ENCODE measurements at places on chromosomes 2 and 18.
A peak's percentile ranks its signal among the peaks of the same experiment; 100 is the strongest.

DNA sequence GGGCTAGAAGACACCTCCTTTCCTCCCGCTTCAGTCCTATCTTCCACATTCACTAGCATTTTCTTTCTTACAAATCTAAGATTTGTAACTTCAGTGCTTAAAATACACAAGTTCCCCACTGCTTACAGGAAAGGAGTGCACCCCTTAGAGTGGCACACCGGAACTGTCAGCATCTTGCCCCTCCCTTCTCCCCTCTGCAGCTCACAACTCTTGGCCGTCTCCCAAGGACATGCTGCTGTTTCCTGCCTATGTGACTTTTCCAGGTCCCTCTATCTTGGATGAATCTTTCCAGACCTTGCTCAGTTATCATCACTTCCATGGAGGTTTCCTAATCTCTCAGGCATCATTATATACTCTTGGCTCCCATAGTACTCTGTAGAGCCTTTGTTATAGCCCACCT lies 334.8 kb downstream of the CELF4 start:
- no peak for DNase-seq

- DNase-seq, result no peak
These were observed 55.8 kb upstream of the REV1 start for GRCh38 chr2:99545604-99546003.

- no peak for DNase-seq
These were observed 18.8 kb upstream of the RPRD1A start for GRCh38 chr18:36086186-36086585.

GRCh38 chr18:13594551-13594950 lies 131.8 kb downstream of the FAM210A start:
- DNase-seq, result no peak

GRCh38 chr2:74756356-74756890 lies 77.5 kb upstream of the HK2 start:
- DNase-seq, result no peak

GRCh38 chr2:186693446-186693832 lies 421 bp upstream of the FAM171B start:
- DNase-seq, result no peak

DNA sequence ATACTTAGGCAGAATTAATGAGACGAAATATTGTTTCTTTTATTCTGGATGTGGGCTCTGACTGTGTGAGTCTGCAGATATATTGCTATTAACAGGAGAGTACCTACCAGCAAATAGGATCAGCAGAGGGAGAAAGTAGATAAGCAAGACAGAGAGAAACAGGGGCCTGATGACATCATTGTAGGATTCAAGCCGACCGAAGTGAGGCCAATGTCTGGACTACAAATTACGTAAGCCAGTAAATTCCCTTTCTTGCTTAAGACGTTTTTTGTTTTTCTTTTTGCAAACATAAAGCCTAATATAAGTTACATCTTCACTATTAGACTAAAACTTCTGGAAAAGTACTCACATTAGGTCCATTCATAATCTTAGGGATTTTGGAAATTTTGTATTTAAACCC lies 21.4 kb upstream of the PTPRM start:
- no peak for DNase-seq

GRCh38 chr18:74540652-74541421 lies 6.5 kb downstream of the CNDP1 start:
- DNase-seq, result no peak

GRCh38 chr18:13587001-13587400 lies 139.4 kb downstream of the FAM210A start:
- DNase-seq, result no peak

DNA sequence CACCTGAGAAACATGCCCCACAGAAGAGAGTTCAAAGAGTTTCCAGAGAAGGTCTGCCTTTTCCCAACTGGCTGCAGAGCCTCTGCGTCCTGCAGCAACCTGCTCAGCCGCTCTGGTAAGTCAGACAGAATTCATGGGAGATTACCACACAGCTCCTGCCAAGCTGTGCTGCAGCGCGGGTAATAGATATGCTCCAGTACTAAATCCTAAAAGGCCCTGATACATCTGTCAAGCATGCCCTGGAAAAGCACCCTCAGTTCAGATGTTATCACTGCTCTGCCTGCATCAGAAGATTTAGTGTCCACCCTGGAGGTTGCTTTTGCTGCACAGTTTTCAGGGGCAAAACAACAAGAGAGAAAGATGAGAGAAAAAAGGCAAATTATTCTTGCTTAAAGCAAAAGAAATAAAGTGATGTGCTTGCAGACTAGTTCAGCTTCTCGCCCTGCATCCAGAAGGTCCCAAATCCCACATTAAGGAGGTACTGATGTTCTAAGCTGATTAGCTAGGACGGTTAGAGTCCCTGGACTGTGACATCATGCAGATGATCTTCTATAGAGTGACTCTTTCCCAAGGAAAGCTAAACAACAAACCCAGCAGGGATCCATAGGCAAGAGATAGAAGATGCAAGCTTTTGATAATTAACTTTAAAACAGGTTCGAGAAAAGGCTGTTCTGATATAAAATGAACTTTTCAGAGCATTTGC lies 488.6 kb downstream of the BCL11A start:
- DNase-seq, result no peak

DNA sequence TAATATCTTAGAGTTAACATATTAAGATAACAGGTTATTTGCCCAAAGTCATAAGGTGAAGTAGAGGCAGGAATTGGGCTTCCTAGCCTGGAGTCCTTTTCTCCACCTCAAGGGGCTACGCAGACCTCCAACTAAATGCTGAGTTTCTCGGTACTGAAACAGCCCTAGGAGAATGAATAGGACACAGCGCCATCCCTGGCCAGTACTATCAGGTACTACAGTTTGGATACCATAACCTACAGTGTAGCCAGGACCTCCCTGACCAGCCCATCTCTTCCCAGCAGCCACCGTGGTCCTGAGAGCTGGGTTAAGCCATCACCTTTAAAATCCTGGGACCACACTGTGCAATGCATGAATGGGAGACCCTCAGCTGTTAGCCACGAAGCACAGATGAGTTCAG lies 15.7 kb downstream of the CASP8 start:
- no peak for DNase-seq

- DNase-seq, result no peak
These were observed 88.0 kb downstream of the C1D start for GRCh38 chr2:67974559-67975430.

DNA sequence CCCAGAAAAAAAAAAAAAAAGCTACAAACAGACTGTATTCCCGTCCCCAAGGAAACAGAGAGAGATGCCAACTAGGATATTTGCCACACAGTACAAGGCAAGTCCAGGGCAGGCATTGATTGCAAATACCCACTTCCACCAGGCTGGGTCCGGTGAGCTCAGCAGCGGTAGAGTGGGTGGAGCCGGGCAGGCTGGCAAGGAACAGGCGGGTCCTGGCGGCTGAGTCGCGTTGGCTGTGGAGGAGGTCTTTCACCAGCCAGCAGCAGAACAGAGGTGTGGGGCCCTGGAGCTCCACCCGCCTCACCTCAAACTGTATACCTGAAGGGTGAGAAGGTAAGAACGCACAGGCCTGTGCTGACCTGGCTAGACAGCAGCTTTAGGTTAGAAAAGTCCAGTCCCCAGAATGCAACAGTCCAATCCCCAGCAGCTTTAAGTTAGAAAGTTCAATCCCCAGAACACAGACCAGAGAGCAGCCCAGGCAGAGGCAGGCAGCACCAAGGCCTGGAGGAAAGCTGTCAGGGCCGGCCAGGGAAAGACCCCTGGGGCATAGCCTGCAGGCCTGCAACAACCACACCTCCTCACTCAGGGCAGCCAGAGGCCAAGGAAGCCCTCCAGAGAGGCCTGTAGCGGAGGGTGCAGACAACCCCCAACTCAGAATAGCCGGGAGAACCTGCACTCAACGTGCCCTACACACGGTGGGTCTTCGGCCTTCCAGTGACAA lies 21.9 kb upstream of the MTERF4 start:
- no peak for DNase-seq

DNA sequence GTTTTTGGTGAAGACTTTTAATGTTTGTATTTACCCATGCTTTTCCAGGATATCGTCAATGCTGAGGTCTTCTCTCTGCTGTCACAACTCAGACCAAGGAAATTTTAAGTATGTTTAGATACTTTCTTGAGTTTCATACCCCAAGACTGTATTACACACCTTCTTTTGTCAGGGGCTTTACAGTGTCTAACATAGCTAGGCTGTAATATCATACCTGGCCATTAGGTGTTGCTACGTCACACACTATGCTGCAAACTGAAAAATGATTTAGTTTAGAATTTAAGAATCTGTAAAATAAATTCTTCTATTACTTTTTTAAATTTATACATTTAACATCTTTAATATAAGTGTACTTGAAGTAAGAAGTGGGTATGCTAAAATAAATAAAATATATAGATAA lies 358.4 kb upstream of the NRP2 start:
- no peak for DNase-seq

DNA sequence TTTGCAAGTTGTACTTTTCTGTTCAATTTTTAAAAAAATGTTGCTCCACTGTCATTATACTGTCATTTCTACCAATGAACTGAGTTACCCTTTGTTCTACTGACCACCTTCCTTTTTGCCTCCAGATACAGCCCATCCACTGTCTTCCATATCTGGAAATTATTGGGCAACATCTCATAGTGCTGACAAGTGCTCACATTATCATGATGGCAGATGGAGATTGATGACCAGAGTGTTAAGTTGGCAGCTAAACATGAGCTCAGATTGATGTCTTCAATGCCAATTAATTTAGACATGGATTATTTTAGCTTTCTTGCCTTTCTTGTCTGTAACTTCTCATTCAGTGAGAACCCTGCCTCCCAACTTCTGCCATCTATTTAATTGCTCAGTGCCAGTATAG lies 76.6 kb downstream of the KIAA1328 start:
- DNase-seq, result no peak

DNA sequence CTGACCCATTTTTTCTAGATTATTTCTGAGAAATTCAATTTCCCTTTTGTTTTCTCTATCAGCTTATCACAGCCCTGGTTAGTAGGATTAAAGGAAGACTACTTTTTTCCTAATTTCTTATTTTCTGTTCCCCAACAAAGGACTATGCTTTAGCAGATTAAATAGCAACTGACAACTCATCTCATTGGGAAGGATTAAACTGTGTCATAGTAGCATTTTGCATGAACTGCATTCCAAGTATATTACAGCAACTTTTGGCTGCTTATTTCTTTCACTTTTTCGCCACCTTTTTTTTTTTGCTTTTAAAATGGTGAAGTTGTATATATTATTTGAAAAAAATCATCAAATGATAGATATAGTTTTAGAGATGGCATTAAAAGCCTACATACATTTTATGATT lies 570.3 kb downstream of the FBXO15 start:
- DNase-seq, result peak; percentile 18

- no peak for DNase-seq
These were observed 3.8 kb downstream of the SLC1A4 start for GRCh38 chr2:64992990-64993389.

GRCh38 chr2:157497638-157498314 lies 53.9 kb upstream of the CYTIP start:
- no peak for DNase-seq

DNA sequence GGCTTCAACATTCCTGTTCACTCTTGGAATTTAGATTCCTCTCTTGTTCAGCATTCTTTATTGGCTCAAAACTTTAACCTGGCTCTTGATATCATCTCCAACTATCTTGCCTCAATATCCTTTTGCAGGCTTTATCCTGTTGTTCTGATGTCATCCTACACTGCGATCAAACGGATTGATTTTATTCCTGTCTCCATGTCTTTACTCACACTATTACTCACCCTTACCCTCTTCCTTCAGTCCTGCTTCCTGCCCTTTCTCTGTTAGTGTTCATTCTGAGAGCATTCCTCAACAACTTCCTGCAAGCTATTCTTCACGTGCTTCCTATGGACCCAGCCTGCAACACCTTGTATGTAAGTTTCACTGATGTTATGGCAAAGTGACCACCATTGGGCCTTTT lies 264.7 kb downstream of the RNF152 start:
- no peak for DNase-seq

DNA sequence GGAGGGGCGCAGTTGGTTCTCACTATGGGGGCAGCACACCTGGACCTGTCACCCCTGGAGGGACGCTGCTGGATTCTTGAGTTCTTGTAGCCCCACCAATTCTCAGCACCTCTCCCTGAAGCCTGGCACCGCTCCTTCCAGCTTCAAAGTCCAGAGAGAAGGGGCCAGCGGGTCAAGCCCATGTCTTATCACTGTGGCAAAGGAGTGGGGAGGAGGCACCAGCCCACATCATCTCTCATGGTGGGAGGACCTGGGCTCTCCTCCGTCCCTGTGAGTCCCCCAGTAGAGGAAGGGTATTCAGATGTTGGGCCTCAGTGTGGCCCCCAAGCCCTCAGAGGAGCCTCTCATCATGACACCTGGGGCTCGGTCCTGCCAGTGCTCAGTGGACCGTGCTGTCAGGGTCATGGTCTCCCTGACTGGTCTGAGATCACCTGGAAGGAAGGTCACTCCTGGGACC lies 67.4 kb downstream of the HS1BP3 start:
- DNase-seq, result no peak

GRCh38 chr2:180707884-180708205 lies 272.6 kb upstream of the UBE2E3 start:
- peak; percentile 80 for DNase-seq

DNA sequence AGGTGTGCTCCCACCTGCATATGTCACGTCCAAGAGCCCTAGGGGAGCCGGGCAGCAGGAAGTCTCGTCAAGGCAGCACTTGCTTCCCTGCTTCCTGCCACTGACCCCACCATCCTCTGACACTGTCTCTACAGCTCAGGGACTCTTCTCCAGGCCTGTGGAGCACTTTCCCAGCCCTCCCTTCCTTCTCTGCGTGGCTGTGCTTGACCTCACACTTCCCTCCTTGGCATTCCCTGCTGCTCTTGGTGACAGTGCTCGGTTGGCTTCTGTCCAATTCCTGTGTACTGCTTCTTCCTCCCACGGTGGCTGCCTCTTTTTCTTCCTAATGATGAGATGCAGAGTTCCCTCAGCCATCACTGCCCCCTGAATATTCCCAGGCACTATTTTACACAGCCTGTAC lies 2.8 kb downstream of the CIDEA start:
- no peak for DNase-seq

DNA sequence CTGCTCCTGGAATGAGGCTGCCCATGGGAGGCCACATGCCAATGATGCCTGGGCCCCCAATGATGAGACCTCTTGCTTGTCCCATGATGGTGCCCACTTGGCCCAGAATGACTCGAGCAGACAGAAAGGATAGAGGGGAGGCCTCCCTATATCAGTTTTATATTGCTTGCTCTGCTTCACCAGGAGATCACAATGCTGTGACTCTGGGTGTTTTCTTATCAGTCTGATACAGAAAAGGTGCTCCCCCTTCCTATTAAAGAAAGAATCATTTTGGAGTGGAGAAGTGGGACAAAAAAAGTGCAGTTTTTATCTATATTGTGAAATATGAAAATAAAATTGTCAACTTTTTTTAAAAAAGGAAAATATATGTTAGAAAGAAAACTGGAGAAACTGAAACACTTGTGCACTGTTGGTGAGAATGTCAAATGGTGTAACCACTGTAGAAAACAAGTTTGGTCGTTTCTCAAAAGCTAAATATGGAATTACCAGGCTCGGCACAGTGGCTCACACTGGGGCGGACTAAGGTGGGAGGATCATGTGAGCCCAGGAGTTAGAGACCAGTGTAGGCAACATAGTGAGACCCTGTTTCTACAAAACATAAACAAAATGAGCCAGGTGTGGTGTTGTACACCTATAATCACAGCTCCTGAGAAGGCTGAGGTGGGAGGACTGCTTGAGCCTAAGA lies 21.8 kb downstream of the LPIN2 start:
- no peak for DNase-seq
